ENCODE measurements at places on chromosomes 5 and 9. TPM values are rescaled to one million over a fixed set of nuclear protein-coding genes. Genes with fewer than 3 reads are reported as not detected.

MOB3B gene
- 3.8 TPM for total RNA-seq

ZNF454 gene
- total RNA-seq = 1.2 TPM

GLRA1 gene
- not detected for total RNA-seq

EIF4E1B gene
- total RNA-seq = not detected

MLANA gene
- not detected for total RNA-seq

PHF24 gene
- total RNA-seq = 0.40 TPM

WNK2 gene
- not detected for total RNA-seq

SHROOM1 gene
- total RNA-seq = 114 TPM

PCDHB12 gene
- 0.08 TPM for total RNA-seq

IL13 gene
- not detected for total RNA-seq

RHOBTB3 gene
- 117 TPM for total RNA-seq

SPINK7 gene
- not detected for total RNA-seq

POMT1 gene
- 38.7 TPM for total RNA-seq

SPRY4 gene
- 42.9 TPM for total RNA-seq

OMD gene
- total RNA-seq = not detected

TLE1 gene
- total RNA-seq = 28.3 TPM

MBLAC2 gene
- total RNA-seq = 3.4 TPM

ZNF883 gene
- total RNA-seq = 2.7 TPM

FOXD4L5 gene
- total RNA-seq = not detected

VAV2 gene
- total RNA-seq = 15.8 TPM

NIM1K gene
- total RNA-seq = 0.96 TPM

SOX30 gene
- not detected for total RNA-seq

PIP5KL1 gene
- 3.7 TPM for total RNA-seq

TPD52L3 gene
- not detected for total RNA-seq

IFNA2 gene
- not detected for total RNA-seq

CEL gene
- total RNA-seq = 0.52 TPM

PLGRKT gene
- total RNA-seq = 20.9 TPM

FCHSD1 gene
- total RNA-seq = 12.2 TPM

PRRX2 gene
- total RNA-seq = 31.1 TPM

DBH gene
- not detected for total RNA-seq

SOHLH1 gene
- not detected for total RNA-seq

SLC27A6 gene
- 1.6 TPM for total RNA-seq

SCGB3A2 gene
- total RNA-seq = not detected

MINAR2 gene
- not detected for total RNA-seq

PROB1 gene
- 5.6 TPM for total RNA-seq

FLT4 gene
- total RNA-seq = 1.9 TPM

DAB2IP gene
- total RNA-seq = 9.3 TPM

SERF1A gene
- 14.0 TPM for total RNA-seq
